NCI-H526 (cell line): ENCODE measurements at places on chromosomes 3 and 15.

DNA sequence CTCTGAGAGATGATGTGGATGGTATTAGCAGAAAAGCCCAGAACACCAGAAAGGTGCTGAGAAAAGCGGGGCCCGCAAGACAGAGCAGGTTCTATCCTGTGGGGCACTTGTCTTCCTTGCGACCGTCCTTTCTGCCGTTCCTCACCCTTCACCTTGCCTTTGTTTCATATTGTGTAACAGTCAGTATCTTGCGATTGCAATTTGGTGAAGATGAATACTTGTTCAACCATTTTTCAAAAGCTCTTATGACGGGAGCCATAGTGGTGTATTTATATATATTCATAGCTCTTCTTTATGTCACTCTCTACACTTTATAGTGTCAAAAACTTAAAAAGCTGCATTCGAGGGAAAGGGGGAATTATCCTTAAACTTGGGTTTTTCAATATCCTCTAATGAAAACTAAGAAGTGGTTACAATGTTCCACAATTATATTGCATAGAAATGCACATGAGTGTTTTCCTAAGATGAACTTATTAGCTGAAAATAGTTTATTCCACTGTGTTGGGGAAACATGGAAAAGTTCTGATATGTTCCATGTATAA is 797 bp downstream of the MAP3K13 start:
- no peak for DNase-seq

GRCh38 chr3:156483961-156484787 is 70.7 kb downstream of the SSR3 start:
- no peak for DNase-seq

GRCh38 chr3:44926172-44926571 is 49.8 kb downstream of the ZDHHC3 start:
- no peak for DNase-seq

DNA sequence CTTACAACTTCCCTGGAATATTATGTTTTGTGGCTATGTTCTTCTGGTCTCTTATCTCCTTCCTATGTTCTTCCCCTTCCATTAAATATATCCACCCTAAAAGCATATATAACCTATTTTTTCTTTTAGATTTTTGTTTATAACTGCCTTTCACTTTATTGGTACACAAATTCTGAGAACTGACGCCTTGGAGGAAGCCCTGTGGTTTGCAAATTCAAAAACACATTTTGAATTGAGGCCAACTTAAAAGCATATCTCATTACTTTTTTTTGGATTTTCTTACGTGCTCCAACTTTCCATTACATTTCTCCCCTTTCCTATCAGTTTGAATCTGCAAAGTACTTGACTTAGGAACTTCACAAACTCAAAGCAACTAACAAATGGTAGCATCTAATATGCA is 15.3 kb upstream of the COLQ start:
- no peak for DNase-seq

DNA sequence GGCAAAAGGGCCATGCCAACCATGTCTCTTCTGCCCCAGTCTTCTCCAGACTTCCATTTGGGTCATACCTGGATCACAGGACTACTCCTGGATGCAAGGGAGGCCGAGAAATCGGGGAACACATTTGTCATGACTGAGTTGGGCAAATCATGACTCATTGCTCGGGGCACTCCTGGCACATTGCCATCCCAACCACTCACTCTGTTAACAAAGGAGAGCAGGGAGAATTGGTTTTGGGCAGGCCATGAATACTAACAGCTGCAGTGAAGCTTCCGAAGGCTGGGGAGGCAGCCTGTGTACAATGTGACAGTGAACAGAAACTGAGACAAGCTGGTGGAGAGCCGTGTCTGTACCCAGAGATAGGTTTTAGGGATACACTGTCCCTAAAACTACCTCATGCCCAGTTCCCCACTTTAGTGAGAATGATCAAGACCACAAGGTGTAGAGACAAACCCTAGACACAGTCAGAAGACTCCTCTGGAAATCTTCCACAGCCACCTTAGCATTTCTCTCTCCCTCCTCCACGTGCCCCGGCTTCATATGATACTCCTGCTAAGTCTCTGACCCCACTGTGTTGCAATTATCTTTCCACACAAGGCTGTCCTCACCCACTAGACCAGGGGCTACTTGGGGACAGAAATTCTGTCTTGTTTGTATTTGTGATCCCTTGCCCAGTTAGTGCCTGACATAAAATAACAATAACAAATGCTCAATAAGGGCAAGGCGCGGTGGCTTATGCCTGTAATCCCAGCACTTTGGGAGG is 10.5 kb upstream of the BUB1B start:
- no peak for DNase-seq

- DNase-seq = no peak
Measured at GRCh38 chr3:25855266-25855784, 65.4 kb downstream of the OXSM start.

GRCh38 chr15:74349241-74349778 is 18.1 kb downstream of the CYP11A1 start:
- DNase-seq = no peak

DNA sequence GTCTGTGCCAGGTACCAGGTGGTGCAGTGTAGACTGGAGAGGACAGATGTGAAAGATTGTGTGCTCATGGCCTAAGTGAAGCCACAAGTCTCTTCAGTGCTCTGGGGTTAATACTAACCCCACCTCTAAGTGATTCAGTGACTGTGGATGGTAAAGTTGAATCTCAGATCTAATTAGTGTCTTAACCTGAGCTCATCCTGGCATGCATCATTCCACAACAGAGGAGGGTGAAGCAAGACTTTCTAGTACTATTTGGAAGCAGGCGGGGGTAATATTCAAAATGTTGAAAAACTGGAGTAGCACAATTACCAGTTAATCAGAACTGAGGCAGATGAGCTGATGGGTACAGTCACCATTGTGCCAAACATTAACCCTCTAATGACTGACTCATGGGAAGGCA is 2.8 kb upstream of the MESD start:
- DNase-seq = no peak
